ENCODE measurements at places on chromosomes 4 and X. TPM values are rescaled to one million over a fixed set of nuclear protein-coding genes. Genes with fewer than 3 reads are reported as not detected.

TCEAL5 gene
- total RNA-seq = 0.22 TPM

COL4A5 gene
- 7.3 TPM for total RNA-seq

TCP11X2 gene
- not detected for total RNA-seq

ADH6 gene
- total RNA-seq = not detected

GRCh38 chr4:176875446-176875930 lies 82.8 kb upstream of the VEGFC start:
- no peak for DNase-seq

DNA sequence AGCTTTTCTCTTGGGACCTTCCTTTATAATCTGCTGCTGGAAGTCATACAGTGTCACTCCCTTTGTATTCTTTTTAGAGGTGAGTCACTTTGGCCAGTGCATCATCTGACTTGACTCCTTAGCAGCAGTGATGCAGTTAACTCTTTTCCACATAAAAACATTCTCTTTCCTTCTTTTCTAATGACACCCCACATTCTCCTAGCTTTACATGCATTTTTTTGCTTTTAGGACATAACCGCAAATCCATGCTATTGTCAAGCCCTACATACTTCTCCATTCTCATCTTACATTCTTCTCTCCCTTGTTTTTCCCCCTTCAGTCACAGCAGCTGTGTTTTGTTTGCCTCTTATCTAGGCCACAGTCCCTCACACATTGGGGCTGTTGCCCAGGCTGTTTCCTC lies 55.1 kb downstream of the ZNF330 start:
- no peak for DNase-seq

DNA sequence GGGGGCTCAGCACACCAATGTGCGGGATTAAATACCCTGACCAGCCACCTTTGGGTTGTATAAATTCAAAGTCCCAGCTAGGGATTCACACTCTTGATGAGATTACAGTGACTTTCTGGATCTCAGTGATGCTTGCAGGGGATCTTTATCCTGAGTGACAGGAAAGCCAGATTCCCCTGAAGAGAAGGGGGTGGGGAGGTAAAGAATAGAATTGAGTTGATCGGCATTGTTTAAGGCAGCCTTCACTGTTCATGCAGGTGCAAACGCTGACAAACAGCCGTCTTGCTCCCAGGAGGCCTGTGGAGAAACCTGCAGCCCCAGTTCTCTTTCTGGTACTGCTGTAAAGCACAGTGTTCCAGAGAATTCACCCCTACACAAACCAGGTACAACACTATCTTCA lies 19.0 kb downstream of the CXXC4 start:
- no peak for DNase-seq

- no peak for DNase-seq
Measured at GRCh38 chr4:127759893-127760292, 22.2 kb upstream of the HSPA4L start.

DNA sequence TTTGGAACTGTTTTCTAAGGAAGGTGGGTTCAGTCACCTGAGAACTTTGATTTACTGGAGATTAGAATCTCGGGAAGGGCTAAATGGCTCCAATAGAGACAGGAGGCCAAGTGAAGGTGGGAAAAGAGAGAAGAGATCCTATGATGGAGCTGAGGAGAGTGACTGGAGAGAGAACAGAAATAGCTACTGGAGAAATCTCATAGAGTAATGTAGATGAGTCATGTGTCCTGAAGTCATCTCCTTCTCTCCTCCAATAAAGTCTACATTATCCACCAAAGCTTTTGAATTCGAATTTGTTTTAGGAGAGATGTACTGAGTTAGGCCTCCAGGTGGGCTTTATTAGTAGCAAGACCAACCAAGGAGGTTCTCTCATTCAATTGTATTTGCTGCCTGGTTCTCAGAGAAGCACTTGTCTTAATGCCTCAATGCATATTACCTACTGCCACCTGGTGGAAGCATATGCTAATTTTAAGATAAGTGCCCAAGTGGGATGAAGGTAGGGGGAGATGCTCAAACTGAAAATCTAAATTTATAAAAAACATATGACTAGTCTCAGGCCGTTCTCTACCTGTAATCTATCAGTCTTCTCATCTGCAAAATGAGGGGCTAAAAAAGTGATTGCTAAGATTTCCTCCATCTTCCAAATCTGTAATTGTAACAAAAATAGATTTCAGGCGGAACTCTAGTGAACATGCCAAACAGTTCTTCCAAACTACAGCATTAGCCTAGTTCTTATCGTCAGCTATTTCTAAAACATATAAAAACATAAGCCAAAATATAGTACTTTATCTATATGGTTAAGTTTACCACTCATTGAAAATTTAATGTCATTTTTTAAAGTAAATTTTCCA lies 24.4 kb downstream of the TXK start:
- no peak for DNase-seq

- DNase-seq = no peak
Measured at GRCh38 chr4:81912376-81913030, 440.8 kb upstream of the RASGEF1B start.

DNA sequence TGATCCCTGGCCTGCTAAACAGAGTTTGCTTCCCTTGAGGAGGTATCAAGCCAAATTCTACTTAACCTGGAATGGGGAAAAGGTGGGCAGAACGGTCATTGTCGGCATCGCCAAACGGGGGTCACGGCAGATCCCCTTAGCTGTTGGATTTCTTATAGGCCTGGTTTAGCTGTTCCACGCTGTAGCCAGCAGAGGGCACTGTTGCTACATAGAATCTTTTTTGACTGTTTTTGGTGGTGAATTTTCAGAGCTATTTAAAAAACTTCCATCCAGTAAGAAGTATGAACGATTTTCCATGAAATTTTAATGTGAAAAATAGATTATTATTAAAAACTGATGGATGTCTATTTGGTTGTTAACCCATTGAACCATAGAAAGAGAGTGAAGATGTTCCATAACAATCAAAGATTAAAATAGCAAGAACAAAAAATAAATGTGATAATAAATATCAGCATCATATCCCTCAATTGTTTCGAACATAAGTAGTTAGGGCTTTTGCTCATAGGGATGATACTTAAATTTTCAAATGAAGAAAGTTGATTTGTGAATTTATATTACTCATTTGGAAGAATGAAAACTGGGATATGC lies 56.6 kb downstream of the LINC00632 start:
- no peak for DNase-seq

GRCh38 chr4:39004758-39005157 lies 27.5 kb downstream of the TMEM156 start:
- DNase-seq = no peak

- no peak for DNase-seq
Measured at GRCh38 chr4:92304121-92304520, 355 bp downstream of the GRID2 start.

DNA sequence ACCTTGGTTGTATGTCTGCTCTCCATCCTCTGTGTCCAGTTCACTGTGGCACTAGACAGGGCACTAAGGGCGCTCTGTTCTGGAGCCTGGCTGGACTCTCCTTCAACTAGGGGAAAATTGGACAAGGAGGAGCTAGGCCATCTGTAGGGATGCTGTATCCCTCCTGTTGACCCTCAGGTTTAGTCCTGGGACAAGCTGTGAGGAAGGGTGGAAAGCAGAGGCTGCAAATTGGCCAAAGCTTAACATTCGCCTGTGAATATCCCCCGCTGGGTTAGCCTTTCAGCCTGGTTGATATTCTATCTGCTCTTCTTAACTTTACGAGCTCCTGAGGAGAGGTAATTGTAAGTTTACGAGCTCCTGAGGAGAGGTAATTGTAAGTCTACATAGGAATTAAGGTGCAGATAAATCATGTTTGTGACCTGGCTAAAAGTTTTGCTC lies 64.4 kb upstream of the ENPEP start:
- DNase-seq = no peak

DNA sequence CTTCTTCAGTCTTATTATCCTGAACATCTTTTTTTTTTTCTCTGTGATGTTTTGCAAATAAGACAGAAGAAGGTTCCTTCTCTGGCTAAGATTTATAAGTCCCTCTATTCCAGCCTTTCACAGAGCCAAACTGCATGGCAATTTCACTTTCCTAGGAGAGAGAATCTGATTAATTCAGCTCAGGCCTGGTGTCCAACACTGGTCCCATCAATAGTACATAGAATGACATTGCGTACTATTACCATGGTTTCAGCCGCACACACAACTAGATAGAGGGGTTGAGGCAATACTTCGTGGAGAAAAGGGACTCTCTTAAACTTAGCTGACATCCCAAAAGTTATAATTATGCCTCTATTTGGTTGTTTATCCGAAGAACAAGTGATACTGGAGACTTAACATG lies 18.5 kb downstream of the DCAF8L2 start:
- DNase-seq = no peak

DNA sequence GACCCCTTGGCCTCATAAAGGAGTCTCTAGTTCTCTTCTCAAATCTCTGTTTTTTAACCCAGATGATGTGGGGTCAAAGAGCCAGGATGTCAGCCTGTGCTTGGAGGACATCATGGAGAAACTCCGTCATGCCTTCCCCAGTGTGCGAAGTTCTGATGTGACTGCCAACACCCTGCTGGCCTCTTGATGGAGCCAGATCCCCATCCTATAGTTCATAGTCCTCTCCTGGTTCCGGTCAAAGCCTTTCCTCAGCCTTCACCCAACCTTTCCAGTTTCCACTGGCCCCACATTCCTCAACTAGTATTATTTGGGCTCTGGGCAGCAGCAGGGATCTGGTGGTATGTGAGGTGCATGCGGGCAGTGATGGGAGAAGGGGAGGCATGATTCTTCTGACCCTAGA lies 30.7 kb downstream of the TAF7L start:
- no peak for DNase-seq

Measured in left ventricle myocardium superior (tissue), 1 donor.